HCT116 (cell line): ENCODE measurements at places on chromosomes 4 and X.

GRCh38 chr4:123974386-123975149 is 578.0 kb downstream of the SPRY1 start:
- no peak for DNase-seq

- DNase-seq: no peak
These were observed 108.1 kb upstream of the STOX2 start for GRCh38 chr4:183797011-183797444.

GRCh38 chr4:184669251-184669650 is 19.7 kb downstream of the PRIMPOL start:
- no peak for DNase-seq

DNA sequence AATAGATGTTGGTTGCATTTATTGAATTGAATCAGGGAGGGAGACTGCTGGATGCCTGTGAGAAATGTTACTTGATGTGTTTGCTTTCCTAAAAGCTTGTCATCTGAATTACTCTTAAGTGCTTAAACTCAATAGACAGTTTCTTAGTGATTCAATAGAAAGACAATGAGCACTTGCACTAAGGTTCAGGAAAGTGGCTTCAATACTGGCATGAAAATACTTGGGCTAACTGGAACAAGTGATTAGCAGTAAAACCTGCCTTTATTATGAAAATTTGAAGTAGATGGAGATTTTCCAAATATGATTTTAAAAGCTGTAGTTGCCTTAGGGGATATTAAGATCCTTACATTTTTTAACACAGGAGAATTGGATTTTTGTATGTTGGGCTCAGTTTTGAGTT is 123.3 kb downstream of the RNF150 start:
- no peak for DNase-seq

GRCh38 chr4:13461191-13461905 is 22.8 kb downstream of the RAB28 start:
- DNase-seq: no peak

DNA sequence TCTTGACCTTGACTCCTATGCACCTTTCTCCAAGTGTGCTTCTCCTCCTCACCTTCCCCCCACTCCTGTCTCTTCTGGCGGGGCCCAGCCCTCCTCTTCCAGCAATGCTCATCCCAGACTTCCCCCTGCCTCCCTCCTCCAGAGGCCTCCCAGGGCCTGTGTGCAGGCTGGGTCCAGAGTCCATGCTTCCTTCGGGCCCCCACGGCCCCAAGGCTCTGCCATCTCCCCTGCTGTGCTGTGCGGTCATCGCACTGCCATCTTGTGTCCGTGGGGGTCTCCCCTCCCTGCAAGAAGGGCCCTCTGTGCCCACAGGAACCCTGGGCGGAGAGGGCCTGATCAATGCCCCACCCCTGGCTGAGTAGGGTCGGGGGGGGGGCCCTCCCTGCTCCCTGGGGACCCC is 27.3 kb downstream of the ATP2B3 start:
- no peak for DNase-seq

DNA sequence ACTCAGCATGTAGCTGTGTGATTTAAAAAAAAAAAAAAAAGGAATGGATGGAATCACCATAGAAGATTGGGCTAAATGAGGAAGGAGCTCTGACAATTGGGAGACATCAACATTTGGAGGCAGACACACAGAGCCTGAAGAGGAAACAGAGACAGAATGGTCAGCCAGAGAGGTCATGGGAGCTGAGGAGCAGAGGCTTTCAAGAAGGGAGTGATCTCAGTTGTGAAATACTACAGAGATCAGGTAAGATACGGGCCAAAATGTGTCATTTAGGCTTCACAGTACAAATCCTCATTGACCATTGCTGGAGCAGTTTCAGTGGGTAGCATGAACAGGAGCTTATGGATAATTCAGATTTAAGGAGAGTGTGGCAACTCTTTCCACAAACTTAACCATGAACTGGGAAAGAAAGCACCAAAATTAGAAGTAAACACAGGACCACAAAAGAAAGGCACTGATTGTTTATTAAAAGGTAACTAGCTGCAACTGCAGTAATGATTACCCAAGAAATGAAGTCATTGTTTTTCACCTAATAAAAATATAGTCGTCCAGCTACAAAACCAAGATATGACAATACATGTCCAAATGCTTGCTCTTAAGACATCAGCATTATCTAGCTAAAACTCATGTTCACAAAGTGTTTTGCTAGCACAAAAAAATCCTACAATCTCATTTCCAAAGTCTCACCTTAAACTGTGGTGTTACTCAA is 203.2 kb downstream of the DHX15 start:
- no peak for DNase-seq

- DNase-seq: no peak
These were observed 10.1 kb downstream of the NKX1-1 start for GRCh38 chr4:1395941-1396805.

DNA sequence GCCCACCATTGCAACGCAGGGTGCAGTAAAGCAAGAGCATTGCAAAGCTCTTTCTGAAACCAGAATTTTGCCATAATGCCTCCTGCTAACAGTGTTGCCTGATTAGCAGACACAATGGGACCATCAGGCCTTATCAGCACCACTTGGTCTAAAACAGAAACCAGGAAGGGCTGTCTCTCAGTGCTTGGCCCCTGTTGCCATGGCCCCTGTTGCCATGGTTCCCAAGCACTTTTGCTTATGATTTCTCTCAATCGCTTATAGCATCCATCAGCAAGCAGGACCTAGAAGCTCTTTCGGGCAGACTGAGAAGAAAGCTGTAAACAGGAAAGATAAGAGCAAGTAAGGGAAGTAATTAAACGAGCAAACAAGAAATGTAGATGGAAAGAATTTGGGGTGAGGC is 36.8 kb downstream of the RTL5 start:
- DNase-seq: no peak

DNA sequence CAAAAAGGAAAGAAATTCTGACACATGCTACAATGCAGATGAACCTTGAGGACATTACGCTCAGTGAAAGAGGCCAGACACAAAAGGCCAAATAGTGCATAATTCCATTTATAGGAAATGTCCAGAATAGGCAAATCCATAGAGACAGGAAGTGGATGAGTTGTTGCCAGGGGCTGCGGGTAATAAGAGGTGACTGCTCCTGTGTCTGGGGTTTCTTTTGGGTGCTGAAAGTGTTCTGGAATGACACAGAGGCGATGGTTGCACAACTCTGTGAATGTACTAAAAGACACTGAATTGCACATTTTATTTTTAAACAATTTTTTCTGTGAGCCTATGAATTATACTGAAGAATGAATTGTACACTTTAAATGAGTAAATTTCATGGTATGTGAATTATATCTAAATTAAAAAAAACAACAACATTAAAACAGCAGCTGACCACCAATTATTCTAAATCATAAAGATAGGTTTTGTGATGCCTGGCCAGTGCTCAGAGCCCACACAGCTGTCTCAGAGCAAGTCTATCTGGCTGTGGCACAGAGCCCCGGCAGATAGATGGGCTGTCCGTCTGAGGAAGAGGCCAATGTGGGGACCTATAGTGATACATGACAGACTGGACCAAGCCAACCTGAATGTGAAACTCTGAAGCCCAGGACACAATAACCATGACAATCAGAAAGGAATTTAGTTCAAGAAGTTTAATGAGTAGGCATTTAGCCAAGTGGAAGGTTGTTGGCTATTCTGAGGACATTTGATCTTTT is 23.5 kb upstream of the IRAK1 start:
- no peak for DNase-seq

DNA sequence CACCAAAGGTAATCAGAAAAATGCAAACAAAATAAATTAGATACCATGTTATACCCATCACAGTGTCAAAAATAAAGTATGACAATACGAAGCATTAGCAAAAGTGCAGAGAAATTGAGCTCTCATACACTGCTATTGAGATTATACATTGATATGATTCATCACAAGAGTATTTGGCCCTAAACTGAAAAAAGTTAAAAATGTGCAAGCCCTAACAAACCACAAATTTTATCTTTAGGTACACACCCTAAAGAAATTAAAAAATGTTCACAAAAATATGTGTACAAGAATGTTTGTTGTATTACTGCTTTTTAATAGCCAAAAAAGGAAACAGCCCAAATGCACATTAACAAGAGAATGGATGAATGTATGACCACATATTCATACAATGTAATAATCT is 137.9 kb upstream of the MAGEA10 start:
- DNase-seq: no peak

DNA sequence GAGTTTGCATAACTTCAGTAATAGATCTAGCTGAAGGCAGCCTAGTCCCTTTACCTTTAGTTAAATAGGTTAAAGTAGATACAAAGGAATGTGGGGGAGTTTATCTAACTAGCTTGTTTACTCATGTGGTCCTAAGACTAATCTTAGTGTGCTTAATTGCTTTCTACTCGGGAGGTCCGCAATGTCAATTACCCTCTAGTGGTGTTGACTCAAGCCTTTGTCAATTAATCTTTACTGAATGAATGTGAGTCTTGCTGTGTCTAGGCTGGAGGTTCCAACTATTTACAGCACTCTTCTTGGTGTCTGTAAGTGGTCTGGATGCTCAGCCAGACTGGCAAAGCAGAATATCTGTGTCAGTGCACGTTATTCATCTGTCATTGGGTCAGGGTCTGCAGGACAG is 17.9 kb upstream of the YTHDC1 start:
- no peak for DNase-seq

DNA sequence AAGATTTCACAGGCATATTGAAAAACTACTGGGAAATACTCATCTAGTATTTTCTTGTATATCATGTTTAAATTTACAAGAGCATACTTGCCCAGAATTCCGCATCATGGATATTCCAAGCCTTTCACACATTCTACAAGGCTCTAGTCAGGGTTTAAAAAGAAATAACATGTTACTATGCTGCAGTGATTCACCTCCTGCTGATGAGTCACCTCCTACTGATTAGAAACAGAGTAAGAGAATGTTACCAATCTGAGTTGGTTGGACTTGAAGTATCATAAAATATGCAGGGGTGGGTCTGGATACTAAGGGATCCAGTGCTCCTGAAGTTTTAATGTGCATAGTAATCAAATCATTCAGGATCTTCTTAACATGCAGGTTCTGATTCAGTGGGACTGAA is 192.0 kb upstream of the ANK2 start:
- peak; percentile 48 for DNase-seq

DNA sequence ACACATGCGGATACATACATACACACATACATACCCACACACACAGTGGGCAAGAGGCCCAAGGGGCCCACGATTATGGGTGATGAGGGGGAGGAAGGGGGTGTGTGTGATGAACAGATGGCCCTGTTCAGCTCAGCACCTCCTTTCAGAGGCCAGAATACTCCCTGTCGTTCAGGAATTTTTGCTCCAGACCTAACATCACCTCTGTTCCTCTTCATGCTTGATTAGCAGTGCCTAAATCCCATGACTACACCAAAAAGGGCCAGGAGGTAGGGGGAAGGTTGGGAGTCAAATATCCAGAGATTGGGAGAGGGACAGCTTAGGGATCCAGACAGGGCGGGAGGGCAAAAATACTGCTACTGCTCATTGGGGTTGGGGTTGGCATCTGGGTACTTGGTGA is 42.7 kb downstream of the SMC1A start:
- no peak for DNase-seq

GRCh38 chr4:44146516-44146915 is 302.1 kb downstream of the KCTD8 start:
- no peak for DNase-seq

GRCh38 chr4:76535603-76536372 is 100.8 kb downstream of the SHROOM3 start:
- DNase-seq: no peak

GRCh38 chr4:123568936-123569335 is 172.3 kb downstream of the SPRY1 start:
- DNase-seq: no peak

- peak; percentile 36 for DNase-seq
These were observed 22.8 kb upstream of the CENPVL3 start for GRCh38 chrX:51641421-51642021.

GRCh38 chr4:74619931-74620702 is 174.2 kb downstream of the BTC start:
- no peak for DNase-seq

- DNase-seq: no peak
These were observed 48.1 kb upstream of the TLR3 start for GRCh38 chr4:186020793-186021407.

DNA sequence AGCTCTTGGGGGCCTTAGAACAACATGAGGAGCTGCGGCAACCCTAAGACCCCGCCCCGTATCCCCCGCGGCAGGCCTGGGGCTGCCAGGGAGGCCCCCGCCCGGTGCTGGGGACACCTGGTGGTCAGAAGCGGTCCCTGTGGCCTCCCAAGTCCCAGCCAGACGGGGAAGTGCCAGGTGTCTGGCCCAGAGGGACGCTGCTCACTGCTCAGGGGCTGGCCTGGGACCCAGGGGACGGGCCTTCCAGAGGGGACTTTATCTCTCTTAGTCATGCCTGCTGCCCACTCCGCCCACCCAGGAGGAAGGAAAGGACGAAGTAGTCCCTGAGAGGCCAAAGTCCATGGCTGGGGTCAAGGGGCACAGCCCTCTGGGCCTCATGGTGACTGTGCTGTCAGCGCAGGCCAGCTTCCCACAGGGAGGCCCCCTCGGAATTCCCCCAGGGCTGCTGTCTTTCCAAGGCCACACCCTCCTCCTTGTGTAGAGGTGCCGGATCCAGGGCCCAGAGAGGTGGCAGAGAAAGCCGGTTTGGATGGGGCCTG is 31.0 kb upstream of the HTRA3 start:
- no peak for DNase-seq

DNA sequence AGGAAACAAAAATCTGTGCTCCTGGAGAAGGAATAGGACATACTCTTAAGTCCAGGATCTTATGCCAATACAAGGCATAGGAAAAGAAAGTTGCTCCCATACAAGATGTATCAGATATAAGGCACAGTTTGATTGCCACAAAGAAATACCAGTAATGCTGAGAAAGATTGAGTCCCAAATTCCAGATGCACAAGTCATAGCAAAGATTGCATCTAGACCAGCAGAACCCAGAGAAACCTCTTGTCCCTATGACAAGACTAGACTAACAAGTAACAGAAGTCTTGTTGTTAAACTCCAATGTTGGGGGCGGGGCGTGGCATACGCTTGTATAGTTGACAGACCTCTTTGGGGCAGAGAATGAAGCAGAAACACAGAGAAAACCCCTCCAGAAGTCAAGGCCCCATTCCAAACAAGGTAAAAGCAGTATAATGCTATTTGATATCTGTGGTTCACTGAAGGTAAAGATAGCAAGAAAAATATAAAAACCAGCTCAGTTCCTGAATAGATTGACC is 671.5 kb upstream of the GRIA3 start:
- no peak for DNase-seq

DNA sequence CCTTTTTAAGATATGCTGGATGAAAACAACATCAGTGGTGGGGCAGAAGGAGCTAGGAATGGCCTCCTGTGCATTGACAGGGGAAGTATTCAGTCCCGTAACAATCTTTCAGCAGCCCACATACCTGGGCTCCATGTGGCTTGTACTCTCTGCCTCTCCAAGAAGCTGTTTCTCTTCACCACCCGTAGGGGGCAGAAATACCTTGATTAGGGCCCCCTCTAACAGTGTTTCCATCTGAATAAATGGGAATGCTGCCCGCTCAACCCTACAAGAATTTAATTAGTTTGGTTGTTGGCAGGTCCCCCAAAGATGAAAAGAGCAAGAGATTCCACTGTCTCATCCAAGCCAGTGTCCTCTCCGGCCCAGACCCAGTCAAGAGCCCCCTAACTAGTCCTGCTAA is 155.2 kb downstream of the SMIM20 start:
- DNase-seq: no peak

GRCh38 chrX:150088766-150089518 is 150.7 kb upstream of the EOLA2 start:
- DNase-seq: no peak

- DNase-seq: no peak
These were observed 45.9 kb upstream of the GPRIN3 start for GRCh38 chr4:89353514-89353913.

- no peak for DNase-seq
These were observed 5.5 kb downstream of the ELMOD2 start for GRCh38 chr4:140529434-140529833.

- DNase-seq: no peak
These were observed 38.6 kb downstream of the MAGEB17 start for GRCh38 chrX:16205840-16206239.
